Osteocyte (in vitro differentiated cells): ENCODE measurements at places on chromosomes 3 and 15. TPM values are rescaled to one million over a fixed set of nuclear protein-coding genes. Genes with fewer than 3 reads are reported as not detected.

- no peaks in the 10 kb centered on the region for H3K27me3 ChIP-seq
- peaks cover 74% of the 10 kb centered on the region for H3K4me1 ChIP-seq
- H3K4me3 ChIP-seq = no peak overlapping the region
- DNase-seq = no peak
- H3K36me3 ChIP-seq = no peaks in the 10 kb centered on the region
- peak overlapping the region; percentile 78 for H3K27ac ChIP-seq
Measured at GRCh38 chr15:95267481-95267880, 1036.1 kb downstream of the MCTP2 start.

DNA sequence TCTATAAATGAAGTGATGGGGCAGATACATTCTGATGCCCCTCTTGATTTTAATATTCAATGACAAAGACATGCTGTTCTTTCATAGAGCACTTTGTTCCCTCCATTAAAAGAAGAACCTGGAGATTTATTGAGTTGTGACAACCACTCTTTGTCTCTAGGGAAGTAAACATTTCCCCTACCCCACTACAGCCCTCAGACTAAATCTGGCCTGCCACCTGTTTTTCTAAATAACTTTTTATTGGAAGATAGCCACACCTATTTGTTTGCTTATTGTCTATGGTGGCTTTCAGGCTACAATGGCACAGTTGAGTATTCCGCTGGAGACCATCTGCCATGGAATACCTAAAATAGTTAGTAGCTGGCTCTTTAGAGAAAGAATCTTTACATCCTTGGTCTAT lies 41.2 kb upstream of the ZNF385D start:
- H3K4me3 ChIP-seq = no peak overlapping the region
- no peak for DNase-seq
- H3K27ac ChIP-seq = no peak overlapping the region
- H3K36me3 ChIP-seq = no peaks in the 10 kb centered on the region
- peaks cover 2% of the 10 kb centered on the region for H3K27me3 ChIP-seq

- H3K4me3 ChIP-seq = no peak overlapping the region
- DNase-seq = peak; percentile 84
- no peaks in the 10 kb centered on the region for H3K36me3 ChIP-seq
- H3K27me3 ChIP-seq = peaks cover 23% of the 10 kb centered on the region
Measured at GRCh38 chr15:91039996-91040395, 17.6 kb upstream of the VPS33B start.

- no peaks in the 10 kb centered on the region for H3K36me3 ChIP-seq
- peaks cover 12% of the 10 kb centered on the region for H3K4me1 ChIP-seq
- no peak overlapping the region for H3K27ac ChIP-seq
- peaks cover 3% of the 10 kb centered on the region for H3K27me3 ChIP-seq
- no peak for DNase-seq
Measured at GRCh38 chr3:56144805-56145204, 323.5 kb downstream of the ERC2 start.

GRCh38 chr3:6528951-6529350 lies 332.0 kb upstream of the GRM7 start:
- H3K4me1 ChIP-seq = no peaks in the 10 kb centered on the region
- DNase-seq = no peak
- no peak overlapping the region for H3K27ac ChIP-seq

DNA sequence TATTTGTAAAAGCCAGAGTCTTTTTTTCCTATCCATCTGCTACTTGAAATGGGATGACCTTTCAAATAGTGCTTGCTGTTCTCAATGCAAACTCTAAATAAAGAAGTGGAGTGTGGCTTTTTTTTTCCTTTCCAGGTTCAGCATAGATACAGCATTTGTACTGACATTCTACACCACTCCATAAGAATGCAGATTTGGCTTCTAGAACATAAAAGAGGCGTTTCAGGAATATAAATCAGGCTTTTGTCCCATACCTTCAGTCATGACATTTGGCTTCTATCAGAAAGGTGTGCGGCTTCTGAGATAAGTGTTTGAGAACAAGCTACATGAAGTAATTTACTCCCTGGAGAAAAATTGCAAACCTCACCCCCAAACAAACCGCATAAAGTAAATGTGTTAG lies 553.1 kb downstream of the FHIT start:
- peaks cover 4% of the 10 kb centered on the region for H3K27me3 ChIP-seq
- no peaks in the 10 kb centered on the region for H3K36me3 ChIP-seq
- peaks cover 4% of the 10 kb centered on the region for H3K4me1 ChIP-seq
- DNase-seq = no peak
- no peak overlapping the region for H3K27ac ChIP-seq

EPHB1 gene
- total RNA-seq = 0.75 and 1.1 TPM in 2 replicates
